ENCODE measurements at places on chromosomes 5 and 9. TPM values are rescaled to one million over a fixed set of nuclear protein-coding genes. Genes with fewer than 3 reads are reported as not detected.

DNA sequence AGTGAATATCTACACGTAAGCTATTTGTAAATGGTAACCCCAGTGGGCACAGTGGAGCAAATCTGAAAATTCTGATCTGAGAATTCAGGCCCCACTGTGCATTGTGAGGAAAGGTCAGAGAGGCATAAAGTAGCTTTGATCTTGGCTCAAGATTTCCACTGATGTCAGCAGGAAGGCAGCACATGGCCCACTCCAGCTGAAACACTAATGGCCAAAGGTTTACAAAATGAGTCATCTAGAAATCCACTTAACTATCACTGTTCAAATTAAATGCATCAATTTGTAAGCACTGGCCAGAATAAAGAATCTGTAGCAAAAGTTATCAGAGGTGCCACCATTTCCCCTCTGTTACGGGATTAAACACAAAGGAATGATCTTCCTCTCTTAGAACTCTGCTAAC, 191.6 kb downstream of the C9orf152 start:
- H3K27ac ChIP-seq = no peak overlapping the region
- no peak for DNase-seq
- H3K4me3 ChIP-seq = no peak overlapping the region
- H3K4me1 ChIP-seq = no peaks in the 10 kb centered on the region
- no peaks in the 10 kb centered on the region for H3K36me3 ChIP-seq
- peaks cover 2% of the 10 kb centered on the region for H3K27me3 ChIP-seq

GRCh38 chr5:139647506-139648204, 494 bp upstream of the CXXC5 start:
- H3K4me1 ChIP-seq = peaks cover 59% of the 10 kb centered on the region
- peak overlapping the region; percentile 83 for H3K27ac ChIP-seq
- no peaks in the 10 kb centered on the region for H3K27me3 ChIP-seq
- no peaks in the 10 kb centered on the region for H3K36me3 ChIP-seq
- peak overlapping the region; percentile 75 for H3K4me3 ChIP-seq
- DNase-seq = no peak

GRCh38 chr5:67012171-67012570, 184.4 kb downstream of the CD180 start:
- no peak overlapping the region for H3K27ac ChIP-seq
- H3K36me3 ChIP-seq = no peaks in the 10 kb centered on the region
- no peak for DNase-seq
- H3K4me3 ChIP-seq = no peak overlapping the region

Gene LHX6
- 1.6 TPM for total RNA-seq

Data from progenitor cell of endocrine pancreas (in vitro differentiated cells).